Right cardiac atrium (tissue), 5 donors: ENCODE measurements at places on chromosomes 12 and 14. TPM values are rescaled to one million over a fixed set of nuclear protein-coding genes. Genes with fewer than 3 reads are reported as not detected.

The DPY19L2 gene
- 40.0 TPM for total RNA-seq

The SLC22A17 gene
- 42.4 TPM for total RNA-seq

The TRHDE gene
- 3.8 TPM for total RNA-seq

The SYNDIG1L gene
- total RNA-seq, result not detected

The ZC2HC1C gene
- 9.3 TPM for total RNA-seq

The PLA2G1B gene
- not detected for total RNA-seq

The BMP4 gene
- total RNA-seq, result 6.6 TPM

The DAO gene
- total RNA-seq, result not detected

DNA sequence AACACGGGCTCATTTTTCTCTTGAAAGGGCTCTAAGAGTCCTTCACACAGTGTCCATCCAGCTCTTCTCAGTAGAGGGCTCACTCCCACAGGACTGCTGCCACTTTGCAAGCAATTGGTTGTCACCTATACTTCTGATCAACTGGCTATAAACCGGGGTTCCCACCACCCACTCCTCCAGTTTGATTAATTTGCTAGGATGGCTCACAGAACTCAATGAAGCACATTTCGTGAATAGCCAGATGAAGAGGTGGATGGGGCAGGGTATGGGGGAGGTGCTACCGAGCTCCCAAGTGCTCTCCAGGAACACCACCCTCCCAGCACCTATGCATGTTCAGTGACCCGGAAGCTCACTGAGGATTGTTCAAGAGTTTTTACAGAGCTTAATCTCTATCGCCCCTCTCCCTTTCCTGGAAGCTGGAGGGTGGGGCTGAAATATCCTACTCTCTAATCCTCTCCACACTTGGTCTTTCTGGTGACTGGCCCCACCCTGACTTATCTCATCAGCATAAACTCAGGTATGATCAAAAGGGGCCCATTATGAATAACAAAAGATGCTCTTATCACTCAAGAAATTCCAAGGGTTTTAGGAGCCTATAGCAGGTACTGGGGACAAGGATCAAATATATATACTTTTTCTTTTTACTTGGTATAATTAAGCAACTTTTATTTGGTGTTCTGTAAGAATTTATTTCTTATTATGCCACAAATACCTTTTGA, 13.9 kb upstream of the EGLN3 start:
- no peak for DNase-seq

DNA sequence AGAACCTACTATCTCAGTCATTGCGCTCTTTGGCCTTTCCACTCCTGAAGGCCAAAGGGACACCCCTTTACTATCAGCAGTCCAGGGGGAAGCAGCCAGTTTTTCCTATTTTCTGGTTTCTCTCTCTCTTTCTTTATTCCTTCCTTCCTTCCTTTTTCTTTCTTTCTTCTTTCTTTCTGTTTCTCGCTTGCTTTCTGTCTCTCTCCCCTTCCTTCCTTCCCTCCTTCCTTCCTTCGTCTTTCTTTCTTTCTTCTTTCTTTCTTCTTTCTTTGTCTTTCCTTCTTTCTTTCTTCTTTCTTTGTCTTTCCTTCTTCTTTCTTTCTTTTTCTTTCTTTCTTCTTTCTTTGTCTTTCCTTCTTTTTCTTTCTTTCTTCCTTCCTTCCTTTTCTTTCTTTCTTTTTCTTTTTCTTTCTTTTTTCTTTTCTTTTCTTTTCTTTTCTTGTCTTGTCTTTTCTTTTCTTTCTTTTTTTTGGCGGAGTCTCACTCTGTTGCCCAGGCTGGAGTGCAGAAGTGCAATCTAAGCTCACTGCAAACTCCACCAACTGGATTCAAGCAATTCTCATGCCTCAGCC, 64.9 kb upstream of the OTX2 start:
- DNase-seq, result no peak

GRCh38 chr12:130636370-130636769, 79.7 kb downstream of the RIMBP2 start:
- DNase-seq, result no peak

GRCh38 chr14:96197969-96198368, 6.7 kb upstream of the BDKRB2 start:
- peak; percentile 55 for DNase-seq

DNA sequence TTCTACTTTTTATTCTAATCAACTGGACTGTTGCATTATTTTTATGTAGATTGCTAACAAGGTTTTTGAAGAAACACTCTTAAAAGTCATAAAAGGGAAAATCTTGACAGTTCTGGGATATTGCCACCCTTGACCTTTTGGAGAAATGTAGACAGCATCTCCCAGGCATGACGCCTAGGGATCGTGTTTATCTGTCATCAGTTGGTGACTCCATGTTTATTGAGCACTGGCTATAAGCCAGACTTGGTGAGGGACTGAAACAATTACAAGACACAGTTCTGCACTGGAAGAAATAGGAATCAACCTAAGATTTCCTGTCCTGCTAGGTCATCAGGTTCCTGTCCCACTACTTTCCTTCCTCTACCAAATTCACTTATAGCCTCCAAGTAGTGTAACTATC, 34.5 kb downstream of the HMGA2 start:
- DNase-seq, result no peak

GRCh38 chr14:103014466-103015228, 42.7 kb downstream of the CDC42BPB start:
- no peak for DNase-seq

DNA sequence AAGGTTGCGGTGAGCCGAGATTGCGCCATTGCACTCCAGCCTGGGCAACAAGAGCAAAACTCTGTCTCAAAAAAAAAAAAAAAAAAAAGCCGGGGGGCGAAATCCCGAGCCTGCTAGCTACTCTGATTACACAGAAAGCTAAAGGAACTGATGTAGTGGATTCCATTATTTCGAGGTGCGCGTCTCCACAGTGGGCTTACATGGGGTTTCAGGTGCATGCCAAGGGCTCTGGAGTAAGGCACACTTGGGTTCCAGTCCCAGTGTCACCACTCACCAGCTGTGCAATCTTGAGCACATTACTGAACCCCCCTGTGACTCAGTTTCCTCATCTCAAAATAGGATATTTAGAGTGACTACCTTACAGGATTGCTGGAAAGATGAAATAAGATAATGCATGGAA, 1.7 kb upstream of the RAB15 start:
- no peak for DNase-seq

DNA sequence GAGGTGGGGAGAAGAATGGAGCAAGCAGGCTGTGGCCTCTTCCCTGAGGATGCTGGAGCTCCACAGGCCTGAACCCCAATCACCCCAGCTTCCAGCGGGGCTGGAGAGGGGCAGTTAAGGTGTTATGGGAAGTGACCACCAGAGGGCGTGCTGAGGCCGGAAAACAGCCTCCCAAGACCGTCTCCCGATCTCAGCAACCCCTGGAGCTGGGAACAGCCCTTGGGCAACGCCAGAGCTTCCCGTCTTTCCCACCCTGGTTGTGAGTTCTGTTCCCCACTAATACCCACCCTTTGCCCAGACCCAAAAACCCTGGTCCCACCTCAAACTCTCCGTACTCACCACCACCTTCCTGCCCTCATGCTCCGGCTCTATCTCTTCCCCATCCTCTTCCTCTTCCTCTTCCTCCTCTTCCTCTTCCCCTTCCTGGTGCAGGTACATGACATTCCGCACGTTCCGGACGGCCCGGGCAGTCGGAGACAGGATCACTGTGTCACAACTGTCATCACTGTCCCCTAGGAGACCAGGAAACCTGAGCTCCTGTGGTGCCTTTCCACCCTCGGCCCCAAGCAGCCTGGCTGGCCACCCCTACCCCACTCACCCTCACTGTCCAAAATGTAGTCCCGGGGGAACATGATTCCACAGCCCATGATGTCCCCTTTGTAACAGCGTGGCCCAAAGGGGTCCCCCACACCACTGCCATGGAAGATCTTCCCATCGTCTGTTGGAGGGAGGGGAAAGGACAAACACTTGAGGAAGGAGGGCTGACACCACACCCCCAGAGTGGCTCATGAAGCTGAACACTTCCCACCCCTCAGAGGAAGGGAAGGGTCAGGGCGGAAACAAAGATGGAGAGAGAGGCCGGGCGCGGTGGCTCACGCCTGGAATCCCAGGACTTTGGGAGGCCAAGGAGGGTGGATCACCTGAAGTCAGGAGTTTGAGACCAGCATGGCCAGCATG, 12.9 kb downstream of the SPRYD3 start:
- DNase-seq, result peak; percentile 87

GRCh38 chr12:19988001-19988400, 380.3 kb upstream of the PDE3A start:
- DNase-seq, result no peak

DNA sequence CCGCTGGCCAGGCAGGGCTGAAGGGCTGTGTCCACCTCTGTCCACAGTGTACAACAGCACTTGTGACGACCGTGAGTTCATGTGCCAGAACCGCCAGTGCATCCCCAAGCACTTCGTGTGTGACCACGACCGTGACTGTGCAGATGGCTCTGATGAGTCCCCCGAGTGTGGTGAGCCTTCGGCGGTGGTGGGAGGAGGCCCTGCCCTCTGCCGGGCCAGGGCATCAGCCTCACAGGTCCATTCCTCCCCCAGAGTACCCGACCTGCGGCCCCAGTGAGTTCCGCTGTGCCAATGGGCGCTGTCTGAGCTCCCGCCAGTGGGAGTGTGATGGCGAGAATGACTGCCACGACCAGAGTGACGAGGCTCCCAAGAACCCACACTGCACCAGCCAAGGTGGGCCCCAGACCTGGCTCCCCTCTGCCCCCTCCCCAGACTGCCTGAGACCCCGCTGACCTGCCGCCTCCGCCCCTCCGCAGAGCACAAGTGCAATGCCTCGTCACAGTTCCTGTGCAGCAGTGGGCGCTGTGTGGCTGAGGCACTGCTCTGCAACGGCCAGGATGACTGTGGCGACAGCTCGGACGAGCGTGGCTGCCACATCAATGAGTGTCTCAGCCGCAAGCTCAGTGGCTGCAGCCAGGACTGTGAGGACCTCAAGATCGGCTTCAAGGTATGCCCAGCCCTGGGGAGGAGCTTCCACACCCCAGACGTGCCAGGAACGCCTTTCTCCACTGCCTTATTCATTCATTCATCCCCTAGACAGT, 20.8 kb upstream of the NXPH4 start:
- no peak for DNase-seq

- DNase-seq, result no peak
Measured at GRCh38 chr12:3694673-3695072, 58.2 kb downstream of the CRACR2A start.

GRCh38 chr14:105490267-105490571, 827 bp upstream of the TEDC1 start:
- peak; percentile 86 for DNase-seq

- DNase-seq, result no peak
Measured at GRCh38 chr12:92341065-92341668, 195.5 kb upstream of the BTG1 start.

GRCh38 chr14:55071870-55072640, 20.6 kb downstream of the MAPK1IP1L start:
- DNase-seq, result peak; percentile 44

DNA sequence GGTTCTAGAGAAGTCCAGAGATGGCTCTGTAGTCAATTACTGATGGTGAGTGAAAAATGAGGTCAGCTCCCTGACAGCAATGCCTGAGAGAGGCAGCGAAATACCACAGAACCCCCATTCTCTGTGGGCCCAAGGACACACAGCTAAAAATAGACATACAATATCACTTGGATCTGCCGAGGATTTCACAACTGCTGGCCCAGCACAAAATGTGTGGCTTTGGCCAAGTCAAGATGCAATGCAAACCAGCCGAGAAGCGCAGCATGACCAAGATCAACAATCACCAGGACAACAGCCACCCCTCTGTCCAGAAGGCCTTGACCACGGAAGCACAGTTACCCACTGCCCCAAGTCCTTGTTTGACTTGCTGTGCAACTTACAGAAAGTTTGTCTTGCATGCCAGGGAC, 52.2 kb downstream of the CKAP4 start:
- DNase-seq, result peak; percentile 75

DNA sequence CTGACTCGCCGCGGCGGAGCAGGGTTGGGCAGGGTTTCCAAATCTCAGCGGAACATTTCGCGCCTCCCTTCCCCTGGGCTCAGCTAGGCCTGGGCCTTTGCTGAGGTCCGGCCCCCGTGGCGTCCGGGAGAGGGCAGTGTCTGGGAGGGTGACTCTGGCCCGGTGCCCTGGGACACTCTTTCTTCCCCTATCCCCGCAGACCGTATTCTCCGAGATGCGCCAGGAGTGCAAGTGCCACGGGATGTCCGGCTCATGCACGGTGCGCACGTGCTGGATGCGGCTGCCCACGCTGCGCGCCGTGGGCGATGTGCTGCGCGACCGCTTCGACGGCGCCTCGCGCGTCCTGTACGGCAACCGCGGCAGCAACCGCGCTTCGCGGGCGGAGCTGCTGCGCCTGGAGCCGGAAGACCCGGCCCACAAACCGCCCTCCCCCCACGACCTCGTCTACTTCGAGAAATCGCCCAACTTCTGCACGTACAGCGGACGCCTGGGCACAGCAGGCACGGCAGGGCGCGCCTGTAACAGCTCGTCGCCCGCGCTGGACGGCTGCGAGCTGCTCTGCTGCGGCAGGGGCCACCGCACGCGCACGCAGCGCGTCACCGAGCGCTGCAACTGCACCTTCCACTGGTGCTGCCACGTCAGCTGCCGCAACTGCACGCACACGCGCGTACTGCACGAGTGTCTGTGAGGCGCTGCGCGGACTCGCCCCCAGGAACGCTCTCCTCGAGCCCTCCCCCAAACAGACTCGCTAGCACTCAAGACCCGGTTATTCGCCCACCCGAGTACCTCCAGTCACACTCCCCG, 3.0 kb downstream of the WNT1 start:
- DNase-seq, result peak; percentile 75

GRCh38 chr14:69682621-69683263, 71.3 kb downstream of the SUSD6 start:
- no peak for DNase-seq

GRCh38 chr14:66772146-66772545, 264.2 kb downstream of the GPHN start:
- DNase-seq, result no peak

DNA sequence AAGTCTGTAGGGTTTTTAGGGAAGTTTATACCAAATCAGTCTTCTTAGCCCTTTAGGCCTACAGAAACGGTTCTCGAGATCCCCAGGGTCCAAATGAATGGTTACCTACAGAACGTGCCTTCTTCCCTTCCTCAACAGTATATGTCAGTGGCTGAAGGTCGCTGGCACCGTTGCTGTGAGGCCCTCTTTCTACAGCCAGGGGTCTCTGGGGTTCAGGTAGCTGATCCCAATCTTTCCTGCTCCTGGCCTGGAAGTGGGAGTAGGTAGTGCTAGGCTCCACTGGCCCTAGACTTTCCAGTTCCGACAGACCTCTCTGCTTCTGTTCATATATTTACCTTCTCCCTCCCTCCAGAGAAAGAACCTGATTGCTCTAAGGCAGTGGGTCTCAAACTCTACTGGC, 6.4 kb upstream of the EGLN3 start:
- no peak for DNase-seq
